Left renal cortex interstitium (tissue), 4 donors: ENCODE measurements at places on chromosomes 11 and 22. TPM values are rescaled to one million over a fixed set of nuclear protein-coding genes. Genes with fewer than 3 reads are reported as not detected.
A peak's percentile ranks its signal among the peaks of the same experiment; 100 is the strongest.

- DNase-seq: no peak
Measured at GRCh38 chr11:78868563-78868962, 293.9 kb upstream of the NARS2 start.

DNA sequence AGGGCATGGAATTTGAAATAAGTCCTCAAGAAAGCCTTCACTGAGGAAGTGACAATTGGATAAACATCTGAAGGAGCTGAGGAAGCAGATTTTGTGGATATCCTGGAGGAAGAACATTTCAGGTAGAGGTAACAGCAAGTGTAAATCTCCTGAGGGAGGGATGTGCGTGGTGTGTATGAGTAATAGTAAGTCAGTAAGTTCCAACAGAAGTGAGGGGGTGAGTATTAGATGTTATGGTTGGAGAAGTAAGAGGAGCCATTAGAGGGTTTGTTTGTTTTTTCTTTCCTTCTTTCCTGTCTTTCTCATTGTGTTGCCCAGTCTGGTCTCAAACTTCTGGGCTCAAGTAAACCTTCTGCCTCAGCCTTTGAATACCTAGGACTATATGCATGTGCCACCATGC, 29.0 kb downstream of the ANKRD42 start:
- DNase-seq: no peak

GRCh38 chr11:115477410-115477809, 26.8 kb downstream of the CADM1 start:
- no peak for DNase-seq

DNA sequence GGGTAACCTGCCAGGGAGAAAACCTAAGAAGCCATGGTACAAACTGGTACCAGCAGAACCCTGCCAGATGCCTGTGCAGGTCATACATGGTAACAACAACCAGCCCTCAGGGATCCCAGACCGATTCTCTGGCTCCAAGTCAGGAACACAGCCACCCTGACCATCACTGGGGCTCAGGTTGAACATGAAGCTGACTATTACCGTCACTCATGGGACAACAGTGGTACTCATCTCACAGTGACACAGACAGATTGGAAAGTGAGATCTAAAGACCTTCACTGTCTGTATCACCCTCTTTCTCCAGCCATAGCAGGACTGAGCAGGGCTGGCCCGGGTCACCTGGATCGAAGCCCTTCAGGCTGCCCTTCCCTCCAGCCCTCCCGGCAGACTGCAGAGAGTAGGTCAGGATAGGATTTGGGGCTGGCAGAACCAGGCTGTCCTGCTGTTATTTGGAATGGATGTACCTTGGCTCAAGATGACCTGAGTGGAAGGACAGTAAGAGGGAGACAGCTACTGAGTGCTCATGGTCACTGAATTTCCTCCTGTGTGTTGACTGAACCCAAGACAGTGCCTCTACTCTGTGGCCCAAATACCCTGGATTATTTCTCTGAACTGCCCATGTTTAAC, 94.7 kb downstream of the GGTLC2 start:
- DNase-seq: no peak

GRCh38 chr11:116162886-116163230, 609.9 kb downstream of the BUD13 start:
- DNase-seq: no peak

DNA sequence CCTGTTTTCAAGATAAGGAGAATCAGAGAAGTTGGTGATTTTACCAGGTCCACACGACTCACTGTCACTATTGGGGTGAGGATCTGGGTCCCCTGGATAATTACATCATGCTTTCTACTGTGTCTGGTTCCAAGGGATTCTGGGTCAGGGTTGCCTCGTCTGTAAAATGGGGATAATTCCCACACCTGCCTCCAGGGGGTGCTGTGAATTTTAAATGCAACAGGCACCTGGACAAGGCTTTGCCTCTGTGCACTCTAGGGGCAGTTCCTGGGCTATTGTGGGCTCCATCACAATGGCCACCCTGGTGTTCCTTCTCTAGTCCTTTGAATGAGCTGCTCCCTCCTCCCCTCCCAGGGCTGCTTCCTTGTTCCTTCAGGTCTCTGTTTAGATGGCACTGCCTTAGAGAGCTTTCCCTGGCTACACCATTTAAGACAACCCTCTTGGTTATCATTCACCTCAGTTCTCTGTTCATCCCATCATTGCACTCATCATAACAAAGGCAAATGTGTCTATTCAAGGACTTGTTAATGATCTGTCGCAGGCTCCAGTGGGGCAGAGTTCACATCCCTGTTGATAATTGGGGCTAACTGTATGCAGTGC, 178.6 kb downstream of the MIAT start:
- DNase-seq: no peak

DNA sequence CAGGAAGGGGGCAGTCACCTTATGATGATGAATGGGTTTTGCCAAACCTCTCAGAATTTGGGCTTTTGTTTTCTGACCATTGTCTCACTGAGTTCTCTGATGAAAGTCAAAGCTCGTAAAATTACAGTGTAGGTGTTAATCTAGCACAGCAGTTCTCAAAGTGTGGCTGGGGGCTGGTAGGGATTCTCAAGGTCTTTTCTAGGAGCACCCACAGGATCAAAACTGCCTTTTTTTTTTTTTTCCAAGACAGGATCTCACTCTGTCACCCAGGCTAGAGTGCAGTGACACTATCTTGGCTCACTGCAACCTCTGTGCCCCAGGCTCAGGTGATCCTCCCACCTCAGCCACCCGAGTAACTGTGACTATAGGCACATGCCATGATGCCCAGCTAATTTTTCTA, 66.1 kb downstream of the C22orf31 start:
- no peak for DNase-seq

DNA sequence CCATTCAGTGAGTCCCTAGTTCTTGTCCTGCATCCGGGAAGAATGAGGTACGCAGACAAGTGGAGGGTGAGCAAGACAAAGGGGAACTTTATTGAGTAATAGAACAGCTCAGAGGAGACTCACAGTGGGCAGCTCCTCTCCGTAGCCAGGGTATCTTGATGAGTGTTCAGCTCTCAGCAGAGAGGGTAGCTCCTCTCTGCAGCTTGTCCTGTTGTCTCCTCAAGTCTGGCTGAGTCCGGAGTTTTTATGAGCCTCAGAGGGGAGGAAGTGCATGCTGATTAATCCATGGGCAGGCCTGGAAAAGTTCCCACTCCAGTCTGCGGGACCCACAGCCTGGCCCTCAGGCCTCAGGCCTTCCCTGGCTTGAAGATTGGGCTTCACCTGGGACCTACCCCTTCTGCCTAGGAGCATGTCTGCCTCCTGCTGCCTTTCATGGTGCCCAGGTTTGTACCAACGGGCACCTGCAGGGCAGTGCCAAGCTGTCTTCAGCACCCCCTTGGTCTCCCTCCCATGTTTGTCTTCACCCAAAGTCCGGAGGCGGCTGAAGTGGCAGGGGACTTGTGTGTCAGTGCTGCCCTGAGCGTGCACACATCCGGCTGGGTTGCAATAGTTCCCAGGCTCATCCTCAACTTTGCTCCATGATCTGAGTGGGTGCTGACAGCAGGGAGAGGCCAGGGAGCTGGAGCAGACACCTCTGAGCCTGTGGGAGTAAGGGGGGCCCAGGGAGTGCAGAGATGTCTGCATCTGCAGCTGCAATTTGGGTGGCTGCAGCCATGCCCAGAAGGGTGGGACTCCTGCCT, 134.2 kb downstream of the LDLRAD3 start:
- no peak for DNase-seq

DNA sequence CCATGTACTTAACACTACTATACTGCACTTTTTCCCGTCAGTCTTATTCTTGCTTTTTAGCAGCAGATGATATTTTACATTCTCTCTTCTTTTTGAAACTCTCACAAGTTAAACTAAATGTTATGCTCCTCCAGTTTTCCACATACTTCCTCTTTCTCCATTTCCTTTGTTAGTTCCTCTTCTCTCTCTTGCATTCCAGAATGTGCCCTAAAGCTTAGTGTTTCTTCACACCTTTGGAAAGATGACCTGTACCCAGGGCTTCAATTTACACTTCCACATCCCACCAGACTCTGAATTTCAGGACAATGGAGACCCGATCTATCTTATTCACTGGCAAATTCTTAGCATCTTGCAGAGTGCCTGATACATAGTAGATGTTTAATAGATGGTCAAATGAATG, 51.8 kb downstream of the APIP start:
- DNase-seq: no peak

- no peak for DNase-seq
Measured at GRCh38 chr11:19838994-19839768, 126.5 kb downstream of the NAV2 start.

- no peak for DNase-seq
Measured at GRCh38 chr11:93858121-93858775, 7.8 kb upstream of the VSTM5 start.

GRCh38 chr22:27853424-27853823, 51.9 kb upstream of the MN1 start:
- DNase-seq: no peak

DNA sequence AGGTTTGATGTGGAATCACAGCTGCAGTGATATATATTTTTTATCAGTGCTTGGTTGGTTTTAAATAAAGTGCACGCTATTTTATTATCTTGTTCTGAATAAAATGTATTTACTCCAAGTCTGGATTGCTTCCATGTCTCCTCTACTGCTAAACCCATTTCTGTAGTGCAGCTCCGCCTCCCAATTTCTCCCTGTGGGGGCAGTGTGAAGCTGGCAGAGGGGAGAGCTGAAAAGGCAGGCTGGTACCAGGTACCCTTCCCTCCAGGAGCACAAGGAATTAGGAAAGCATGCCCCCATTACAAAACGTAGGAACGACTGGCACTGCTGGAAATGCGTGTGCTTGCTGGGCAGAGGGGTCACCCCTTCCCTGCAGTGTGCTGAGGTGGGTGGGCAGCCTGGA, 934 bp upstream of the TMEM132A start:
- no peak for DNase-seq

DNA sequence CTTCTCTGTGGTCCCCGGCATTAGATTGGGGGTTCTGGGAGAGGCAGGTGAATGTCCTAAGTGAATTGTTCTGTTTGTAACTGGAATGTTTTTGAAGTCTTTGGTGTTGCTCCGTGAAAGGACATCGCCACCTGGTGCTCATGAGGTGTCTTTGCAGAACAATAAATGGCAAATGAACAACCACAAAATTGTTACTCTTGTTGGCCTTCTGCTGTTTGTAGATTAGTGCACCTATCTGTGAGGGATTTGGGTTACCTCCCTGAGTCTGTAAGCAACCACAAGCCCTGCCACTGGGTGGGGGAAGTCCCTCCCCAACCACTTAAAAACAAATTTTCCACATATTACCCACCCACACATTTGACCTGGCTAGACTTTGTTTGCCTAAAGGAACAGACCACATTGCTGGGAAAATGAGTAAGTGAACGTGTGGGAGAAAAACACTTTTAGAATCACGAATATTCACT, 4.7 kb downstream of the MPEG1 start:
- no peak for DNase-seq

DNA sequence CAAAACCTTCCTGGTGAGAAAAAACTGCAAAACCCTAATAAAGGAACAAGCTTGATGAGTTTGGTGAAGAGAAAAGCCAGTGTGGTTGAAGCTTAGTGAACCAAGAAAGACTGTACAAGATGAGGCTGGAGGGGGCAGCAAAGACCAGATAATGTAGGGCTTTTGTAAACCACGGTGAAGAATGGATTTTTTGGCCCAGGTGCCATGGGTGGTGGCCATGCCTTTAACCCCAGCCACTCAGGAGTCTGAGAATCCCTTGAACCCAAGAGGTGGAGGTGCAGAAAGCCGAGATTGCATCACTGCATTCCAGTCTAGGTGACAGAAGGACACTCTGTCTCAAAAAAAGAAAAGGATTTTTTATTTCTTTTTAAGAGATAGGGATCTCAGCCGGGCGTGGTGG, 5.0 kb upstream of the ZDHHC5 start:
- DNase-seq: no peak

- no peak for DNase-seq
Measured at GRCh38 chr11:2737866-2738265, 38.1 kb upstream of the KCNQ1OT1 start.

GRCh38 chr11:78560153-78560552, 14.5 kb downstream of the NARS2 start:
- DNase-seq: no peak

GRCh38 chr22:27507111-27507611, 294.4 kb downstream of the MN1 start:
- DNase-seq: no peak

- no peak for DNase-seq
Measured at GRCh38 chr11:61700212-61700611, 20.0 kb downstream of the DAGLA start.

- no peak for DNase-seq
Measured at GRCh38 chr11:48124880-48125279, 91.7 kb upstream of the OR4B1 start.

- no peak for DNase-seq
Measured at GRCh38 chr11:64861227-64861975, 16.9 kb upstream of the CDC42BPG start.

GRCh38 chr22:23591201-23591791, 11.2 kb upstream of the IGLL1 start:
- peak; percentile 55 for DNase-seq

GRCh38 chr22:30557243-30557642, 10.7 kb upstream of the SEC14L6 start:
- no peak for DNase-seq

GRCh38 chr11:68855205-68855981, 13.7 kb upstream of the CPT1A start:
- DNase-seq: no peak

Gene UFD1
- 67.3 TPM for polyA plus RNA-seq

Gene CARD18
- polyA plus RNA-seq: not detected

Gene TRPC6
- 7.5 TPM for polyA plus RNA-seq

Gene UPK3A
- 0.93 TPM for polyA plus RNA-seq

Gene KRTAP5-8
- 1.3 TPM for polyA plus RNA-seq

Gene IGF2
- polyA plus RNA-seq: 731 TPM

Gene ADSL
- 98.2 TPM for polyA plus RNA-seq

Gene PLEKHB1
- 12.7 TPM for polyA plus RNA-seq

Gene SPDYC
- polyA plus RNA-seq: 0.16 TPM
